Fibroblast of skin of abdomen (primary cell): ENCODE measurements at places on chromosomes 6 and 20.

GRCh38 chr6:39225946-39226437, 3.3 kb downstream of the KCNK5 start:
- no peak for DNase-seq

- DNase-seq, result no peak
Observed at GRCh38 chr6:49966334-49966733, 2.4 kb upstream of the DEFB114 start.

GRCh38 chr20:56360133-56360907, 1.5 kb downstream of the FAM210B start:
- DNase-seq, result no peak

GRCh38 chr6:33431880-33432541, 12.1 kb downstream of the SYNGAP1 start:
- DNase-seq, result no peak

- peak; percentile 89 for DNase-seq
Observed at GRCh38 chr6:139402876-139403386, 28.5 kb upstream of the CITED2 start.

DNA sequence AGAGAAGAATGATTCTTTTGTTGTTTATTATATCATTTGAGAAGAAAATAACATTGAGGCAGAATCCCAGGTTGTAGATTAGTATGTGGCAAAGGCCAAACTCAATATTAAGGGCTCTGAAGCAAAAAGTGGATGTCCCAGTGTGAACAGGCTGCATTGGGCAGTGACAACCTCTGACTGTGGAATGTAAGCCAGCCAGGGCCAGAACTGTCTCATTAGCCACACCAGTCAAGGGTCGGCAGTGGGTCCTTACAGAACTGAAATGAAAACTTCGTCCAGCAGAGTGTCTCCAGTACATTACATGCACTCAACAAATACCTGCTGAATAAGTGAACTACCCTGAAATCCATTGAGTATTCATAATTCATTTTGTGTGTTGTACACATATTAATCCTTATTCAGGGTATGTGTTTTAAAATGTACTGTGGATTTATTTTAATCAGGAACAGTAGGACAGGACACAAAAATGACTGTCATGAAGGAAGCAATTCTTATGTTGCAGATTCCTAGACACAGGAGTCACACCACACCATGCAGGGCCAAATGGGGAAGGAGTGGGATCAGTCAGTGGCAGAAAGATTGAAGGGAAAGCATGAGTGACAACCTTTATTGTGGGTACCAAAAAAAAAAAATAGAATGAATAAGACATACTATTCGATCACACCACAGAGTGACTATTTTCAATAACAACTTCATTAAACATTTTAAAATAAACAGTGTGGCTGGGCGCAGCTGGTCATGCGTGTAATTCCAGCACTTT, 64.9 kb upstream of the UTRN start:
- DNase-seq, result no peak

DNA sequence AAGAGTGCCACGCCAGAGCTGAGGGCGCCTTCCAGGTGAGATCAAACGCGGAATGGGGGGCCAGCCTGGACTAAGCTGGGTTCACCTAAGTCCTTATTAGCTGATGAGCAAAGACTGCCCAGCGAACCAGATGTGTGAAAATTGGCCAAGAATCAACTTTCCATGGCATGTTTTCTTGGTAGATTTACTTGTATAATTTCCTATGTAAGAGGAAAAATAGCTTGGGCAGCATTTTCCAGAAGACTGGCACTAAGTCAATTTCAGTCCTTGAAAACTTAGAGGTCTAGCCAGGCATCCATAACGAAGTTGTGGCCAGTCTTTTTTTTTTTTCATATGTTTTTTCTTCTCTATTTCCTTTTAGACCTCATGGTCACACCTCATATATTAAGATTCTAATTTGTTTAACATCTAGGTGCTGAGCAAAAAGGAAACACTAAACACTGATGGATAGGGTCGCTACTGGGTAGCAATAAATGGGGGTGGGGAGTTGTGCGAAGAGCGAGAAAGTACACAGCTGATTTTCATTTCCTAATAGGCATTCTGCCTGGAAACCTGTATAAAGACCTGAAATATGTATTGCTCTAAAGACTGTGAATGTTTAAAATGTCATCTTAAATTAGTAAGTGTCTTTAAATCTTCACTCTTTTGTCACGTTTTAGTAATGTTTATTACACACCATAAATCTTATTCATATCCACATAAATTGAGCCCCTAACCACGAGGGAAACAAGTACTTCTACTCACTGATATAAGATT, 188.8 kb downstream of the CD83 start:
- peak; percentile 45 for DNase-seq

GRCh38 chr6:15841937-15842726, 179.3 kb upstream of the DTNBP1 start:
- no peak for DNase-seq

GRCh38 chr6:132708771-132709170, 5.1 kb downstream of the VNN1 start:
- peak; percentile 4 for DNase-seq
